Gastrocnemius medialis (tissue), 4 donors: ENCODE measurements at places on chromosomes 3 and 15.

DNA sequence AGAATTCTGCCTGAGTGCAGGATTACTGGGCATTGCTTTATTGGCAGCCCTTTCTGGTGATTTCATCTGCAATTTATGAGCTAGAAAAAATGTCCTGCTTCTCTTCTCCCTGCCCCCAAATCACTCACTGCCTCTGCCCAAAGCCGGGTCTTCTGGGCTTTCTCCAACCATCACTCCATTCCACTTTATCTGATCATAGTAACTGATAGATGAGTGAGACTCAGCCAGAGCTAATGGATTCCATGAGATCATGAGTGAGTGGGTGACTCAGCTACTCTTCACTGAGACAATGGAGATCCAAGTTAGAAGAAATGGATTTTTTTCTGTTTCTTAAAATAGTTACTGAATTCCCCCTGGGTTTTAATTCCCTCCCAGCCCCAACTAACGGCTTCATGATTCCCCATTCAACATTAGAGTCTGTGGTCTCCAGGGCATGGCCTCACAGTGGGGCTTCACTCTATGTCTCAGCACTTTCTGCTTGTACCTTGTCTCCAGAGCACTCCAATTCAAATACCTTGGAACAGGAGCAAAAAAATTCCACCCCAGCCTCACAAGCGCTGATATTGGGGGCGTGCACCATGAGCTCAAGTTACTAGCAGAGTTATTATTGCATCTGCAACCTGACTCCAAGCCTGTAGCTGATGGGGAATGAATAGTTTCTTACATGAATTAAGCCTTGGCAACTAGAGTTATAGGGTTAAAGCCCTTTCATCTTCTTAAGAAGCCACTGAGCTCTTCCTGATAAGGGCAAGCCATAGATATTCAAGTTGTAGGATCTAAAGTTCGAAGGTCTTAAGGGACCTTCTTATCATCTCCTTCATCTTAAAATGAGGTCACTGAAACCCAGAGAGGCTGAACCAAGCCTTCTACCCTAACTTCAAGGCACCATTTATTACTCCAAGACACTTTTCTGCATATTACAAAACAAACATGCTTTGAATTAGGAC is 85.9 kb downstream of the AGBL1 start:
- no peak for DNase-seq

- DNase-seq, result peak; percentile 41
Observed at GRCh38 chr3:197151580-197151979, 122.0 kb upstream of the MELTF start.

DNA sequence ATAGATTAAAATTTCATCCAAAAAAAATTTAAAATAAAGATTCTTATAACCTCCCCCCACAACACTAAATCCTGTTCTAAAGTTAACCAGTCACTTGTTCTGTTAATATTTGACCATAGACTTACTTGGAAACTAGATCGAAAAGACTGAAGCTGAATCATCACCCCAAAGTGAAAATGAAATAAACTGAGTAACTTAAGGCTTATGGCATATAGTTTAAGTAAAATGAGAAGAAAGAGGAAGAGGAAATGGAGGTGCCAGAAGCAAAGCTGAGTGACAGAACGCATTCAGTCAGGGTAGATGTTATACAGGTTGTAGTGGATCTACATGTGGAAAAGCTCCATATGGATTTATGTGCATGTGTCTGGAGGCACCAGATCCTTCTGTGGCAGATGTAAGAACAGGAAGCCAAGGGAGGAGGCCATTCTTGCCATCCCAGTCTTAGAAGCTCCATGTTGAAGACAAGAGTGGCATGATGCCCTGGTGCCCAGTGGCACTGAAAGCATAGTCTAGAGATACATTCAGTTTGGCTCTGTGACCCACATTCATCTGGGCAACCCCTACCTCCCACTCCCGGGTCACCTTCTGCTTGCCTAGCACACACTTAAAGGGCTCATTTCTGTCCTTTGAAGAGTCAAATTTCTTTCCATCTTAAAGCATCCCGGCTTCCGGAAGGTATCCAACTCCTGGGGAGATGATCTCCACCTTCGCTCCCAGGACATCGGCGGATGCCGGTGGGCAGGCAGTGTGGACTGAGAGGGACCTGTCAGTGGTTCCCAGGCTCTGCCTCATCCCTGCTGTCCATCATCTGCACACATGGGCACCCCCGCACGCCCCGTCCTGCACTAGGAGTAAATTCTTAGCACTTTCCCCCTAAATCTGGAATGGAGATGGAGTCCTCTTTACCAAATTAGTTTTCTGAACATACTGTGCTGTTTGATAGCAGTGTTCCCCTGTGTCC is 90.8 kb downstream of the NEO1 start:
- no peak for DNase-seq

DNA sequence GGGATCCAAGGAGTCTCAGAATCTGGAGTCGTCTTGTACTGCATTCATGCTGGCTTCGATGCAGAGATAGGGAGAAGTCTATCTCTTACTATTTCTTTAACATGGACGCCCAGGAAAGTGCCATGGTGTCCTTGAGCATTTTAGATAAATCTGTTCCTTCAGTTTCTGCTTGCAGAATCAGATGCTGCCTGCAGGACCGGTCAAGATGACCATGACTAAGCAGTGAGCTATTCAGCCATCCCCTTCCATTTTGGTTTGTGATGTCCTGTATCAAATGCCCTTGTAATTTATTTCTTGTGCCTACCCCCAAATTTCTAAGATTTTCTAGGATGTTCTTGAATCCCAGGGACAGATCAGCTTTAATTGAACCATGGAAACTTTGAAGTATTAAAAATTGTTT is 139.4 kb upstream of the TP63 start:
- no peak for DNase-seq

GRCh38 chr3:136074546-136075170 is 109.1 kb downstream of the PPP2R3A start:
- no peak for DNase-seq

- DNase-seq, result no peak
Observed at GRCh38 chr3:119175872-119176756, 2.7 kb downstream of the UPK1B start.

GRCh38 chr3:59688636-59689035 is 638.8 kb upstream of the CFAP20DC start:
- no peak for DNase-seq

DNA sequence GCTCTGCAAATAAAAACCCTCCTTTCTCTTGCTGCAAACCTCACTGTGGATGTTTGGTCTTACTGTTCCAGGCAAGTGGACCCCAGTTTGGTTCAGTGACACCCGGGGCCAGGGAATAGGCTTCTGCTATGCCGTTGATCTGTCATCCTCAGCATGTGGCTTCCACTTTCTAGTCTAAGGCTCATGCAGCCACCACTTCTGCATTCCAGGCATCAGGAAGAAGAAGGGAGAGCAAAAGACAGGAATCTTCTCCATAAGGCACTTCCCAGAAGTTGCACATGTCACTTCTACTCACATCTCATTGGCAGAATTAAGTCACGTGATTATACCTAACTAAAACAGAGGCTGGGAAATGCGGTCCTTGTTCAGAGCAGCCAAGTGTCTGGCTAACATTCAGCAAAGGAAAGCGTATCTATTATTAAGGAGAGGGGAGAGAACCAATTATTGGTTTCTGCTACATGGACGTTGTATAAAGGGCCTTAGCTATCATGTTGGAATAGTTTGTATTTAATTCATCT is 173.6 kb upstream of the PFN2 start:
- no peak for DNase-seq

- no peak for DNase-seq
Observed at GRCh38 chr3:65401359-65402305, 637.1 kb downstream of the MAGI1 start.
